Neural crest cell (in vitro differentiated cells): ENCODE measurements at places on chromosomes 7 and 10. TPM values are rescaled to one million over a fixed set of nuclear protein-coding genes. Genes with fewer than 3 reads are reported as not detected.

DNA sequence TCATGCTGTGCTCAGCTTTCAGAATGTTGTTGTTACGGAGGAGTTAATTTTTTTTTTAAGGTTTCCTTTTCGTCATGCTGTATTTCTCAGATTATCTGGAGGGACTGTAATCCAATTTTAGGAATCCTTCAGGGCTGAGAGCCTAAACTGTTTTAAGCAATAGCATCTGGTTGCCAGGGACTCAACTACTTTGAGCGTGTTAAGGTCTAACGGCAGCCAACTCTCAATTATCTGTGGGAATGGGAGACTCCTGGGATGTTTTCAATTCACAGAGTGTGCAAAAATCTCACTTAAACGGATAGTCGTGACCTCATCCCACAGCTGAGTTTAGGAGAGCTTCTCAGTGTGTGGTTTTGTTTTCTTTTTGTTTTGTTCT, 291.7 kb downstream of the AUTS2 start:
- DNase-seq, result no peak

The HELLS gene
- total RNA-seq, result 187 and 190 TPM in 2 replicates

- no peak for DNase-seq
Measured at GRCh38 chr10:93160829-93161228, 87.1 kb downstream of the CYP26A1 start.

The PBLD gene
- 5.0 TPM in 2 replicates for total RNA-seq

The MUC12 gene
- total RNA-seq, result 4.9 and 7.8 TPM in 2 replicates

GRCh38 chr10:7697426-7697825, 5.7 kb upstream of the ITIH2 start:
- no peak for DNase-seq

DNA sequence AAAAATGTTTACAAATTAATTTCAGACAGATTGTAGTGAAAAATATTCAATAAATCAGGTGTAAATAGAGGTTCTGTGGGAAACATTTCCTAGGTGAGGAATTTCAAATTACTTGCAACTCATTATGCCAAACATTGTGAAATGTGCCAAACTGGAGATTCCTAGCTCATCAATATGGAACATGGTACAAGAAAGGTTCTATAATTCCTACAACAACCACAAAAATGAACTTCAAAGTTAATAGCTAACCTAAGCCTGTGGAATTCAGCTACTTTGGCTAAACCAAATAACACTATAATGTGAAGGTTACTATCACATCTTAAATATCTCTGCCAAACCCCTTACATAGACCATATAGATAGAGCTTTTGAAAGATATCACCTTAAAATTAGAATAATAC, 223.3 kb upstream of the HGF start:
- DNase-seq, result no peak

GRCh38 chr10:129609551-129609950, 142.5 kb downstream of the MGMT start:
- no peak for DNase-seq

DNA sequence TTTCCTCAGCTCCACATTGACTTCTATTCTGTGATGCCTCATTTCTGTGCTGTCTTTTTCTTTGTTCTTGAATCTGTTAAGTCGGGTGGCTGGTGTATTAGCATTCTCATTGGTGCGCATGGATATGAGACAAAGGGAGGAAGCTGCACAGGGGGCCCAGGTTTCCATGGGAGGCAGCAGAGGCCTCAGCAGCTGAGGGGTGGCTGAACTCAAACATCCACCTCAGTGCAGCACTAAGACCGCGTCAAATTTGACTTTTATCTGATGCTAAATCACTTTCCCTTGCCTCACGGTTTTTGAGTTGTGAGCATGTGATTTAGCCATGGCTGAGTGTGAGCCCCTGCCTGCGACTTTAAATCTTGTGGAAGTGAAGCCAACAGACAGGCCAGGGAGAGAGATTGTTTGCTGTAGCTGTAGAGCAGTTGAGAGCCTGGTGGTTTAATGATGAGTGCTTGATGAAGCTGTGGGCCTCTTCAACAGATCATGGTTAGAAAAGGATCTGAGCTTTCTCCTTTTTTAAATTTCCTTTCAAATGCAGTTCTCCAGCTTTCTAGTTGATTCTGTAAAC, 193.3 kb upstream of the ZNF804B start:
- no peak for DNase-seq

- peak; percentile 22 for DNase-seq
Measured at GRCh38 chr10:22251751-22252223, 34.0 kb upstream of the EBLN1 start.

- DNase-seq, result no peak
Measured at GRCh38 chr10:30396293-30396692, 37.7 kb upstream of the MAP3K8 start.

DNA sequence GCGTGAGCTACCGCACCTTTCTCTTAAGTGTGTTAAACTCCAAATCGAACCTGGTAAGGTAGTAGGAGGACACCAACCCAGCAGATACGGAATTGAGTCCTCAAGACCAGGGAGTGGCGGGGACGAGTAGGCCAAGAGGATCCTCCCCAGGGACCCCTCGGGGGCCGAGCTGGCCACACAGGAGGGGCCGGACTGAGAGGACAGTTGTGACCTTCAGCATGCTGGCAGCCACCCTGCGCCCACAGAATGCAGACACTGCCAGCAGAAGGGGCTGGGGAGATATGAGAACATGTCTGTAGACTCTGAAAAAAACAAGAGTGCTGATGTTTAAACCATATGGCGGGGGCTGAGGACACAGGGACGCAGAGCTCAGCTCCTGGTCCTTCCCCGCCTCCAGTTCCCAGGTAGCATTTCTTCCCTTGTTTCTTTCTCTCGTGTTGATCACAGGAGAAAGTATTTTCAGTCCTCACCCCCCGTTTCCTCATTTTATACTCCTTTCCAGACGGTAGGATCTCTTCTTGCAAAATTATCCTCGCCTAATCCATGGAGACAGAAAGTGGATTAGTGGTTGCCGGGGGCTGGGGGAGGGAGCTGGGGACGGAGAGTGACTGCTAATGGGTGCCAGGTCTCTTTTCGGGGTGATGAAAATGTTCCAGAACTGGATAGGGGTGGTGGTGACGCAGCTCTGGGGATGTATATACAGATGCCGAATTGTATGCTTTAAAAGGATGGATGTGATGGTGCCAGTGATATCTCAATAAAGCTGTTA, 11.5 kb upstream of the UNCX start:
- DNase-seq, result no peak

DNA sequence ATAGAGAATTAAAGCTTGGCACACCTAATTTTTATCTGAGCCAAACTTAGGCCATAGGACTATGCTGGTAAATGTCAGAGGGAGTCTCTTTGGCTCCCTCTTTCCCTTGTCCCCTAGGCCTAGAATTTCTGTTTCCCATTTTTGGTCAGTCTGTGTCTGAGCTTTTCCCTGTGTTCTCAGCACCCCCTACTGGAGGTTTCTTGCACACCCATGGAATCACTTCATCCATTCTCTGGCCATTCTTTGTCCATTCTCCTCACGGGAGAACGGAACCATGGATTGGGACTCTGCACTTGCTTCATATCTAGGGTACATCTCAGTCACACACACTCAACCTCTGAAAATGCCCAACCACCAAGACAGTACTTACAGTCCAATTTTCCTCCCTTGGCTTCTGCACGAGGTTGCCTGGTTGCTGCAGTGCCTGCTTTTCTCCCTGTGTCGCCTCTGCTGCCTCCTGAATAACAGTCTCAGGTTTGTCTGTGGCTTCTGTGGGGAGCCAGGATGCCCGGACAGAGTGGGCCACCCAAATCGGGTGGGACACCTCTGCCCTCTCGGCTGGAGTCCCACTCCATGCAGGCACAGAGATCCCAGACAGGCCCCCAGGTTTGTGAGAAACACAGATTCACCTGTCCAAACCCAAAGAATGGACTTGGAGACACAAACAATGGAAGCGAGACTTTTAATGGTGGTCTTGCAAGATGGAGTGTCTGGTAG, 35.1 kb upstream of the DNAH11 start:
- DNase-seq, result peak; percentile 11

The LIPJ gene
- total RNA-seq, result not detected in 2 replicates

DNA sequence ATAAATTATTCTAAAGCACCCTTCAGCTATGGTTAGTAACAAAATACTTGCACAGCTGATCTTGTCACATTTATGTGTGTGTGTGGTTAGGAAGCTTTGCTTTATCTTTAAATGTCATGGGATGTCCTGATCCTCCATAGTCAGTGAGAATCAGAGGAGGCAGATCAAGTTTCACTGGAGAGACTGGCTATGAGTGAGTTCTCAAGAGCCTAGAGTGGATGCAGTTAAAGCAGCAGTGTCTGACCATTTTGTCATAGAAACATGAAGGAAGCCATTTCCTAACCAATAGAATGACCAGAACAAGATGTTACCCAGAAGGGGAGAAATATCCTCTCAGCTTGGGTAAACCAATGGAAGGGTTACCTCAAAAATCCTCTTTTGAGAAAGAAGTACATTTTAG, 207.2 kb upstream of the DKK1 start:
- DNase-seq, result no peak

- peak; percentile 45 for DNase-seq
Measured at GRCh38 chr10:102673819-102674511, 29.7 kb downstream of the TRIM8 start.

DNA sequence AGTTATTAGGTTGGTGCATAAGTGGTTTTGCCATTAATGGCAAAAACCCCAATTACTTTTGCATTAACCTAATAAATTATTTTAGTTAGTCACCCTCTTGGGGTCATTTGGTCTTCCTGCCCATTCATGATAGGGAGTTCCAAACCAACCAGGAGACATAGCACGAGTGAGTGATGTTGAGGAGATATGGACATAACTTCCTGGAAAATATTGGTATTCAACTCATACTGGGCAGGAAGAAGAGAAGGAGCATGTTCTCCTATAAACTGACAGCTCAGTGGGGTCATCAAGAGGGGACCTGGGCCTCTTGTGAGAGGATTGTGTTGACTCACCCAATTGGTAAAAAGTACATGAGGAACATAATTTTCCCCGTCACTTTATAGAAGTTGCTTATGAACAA, 23.7 kb downstream of the SPAG6 start:
- no peak for DNase-seq

The AKR1C1 gene
- total RNA-seq, result 3.7 and 5.7 TPM in 2 replicates

- DNase-seq, result no peak
Measured at GRCh38 chr7:140611641-140612040, 29.0 kb downstream of the DENND2A start.

- DNase-seq, result no peak
Measured at GRCh38 chr7:25319707-25320106, 91.4 kb upstream of the NPVF start.

GRCh38 chr7:50660040-50660829, 95.0 kb upstream of the DDC start:
- no peak for DNase-seq

DNA sequence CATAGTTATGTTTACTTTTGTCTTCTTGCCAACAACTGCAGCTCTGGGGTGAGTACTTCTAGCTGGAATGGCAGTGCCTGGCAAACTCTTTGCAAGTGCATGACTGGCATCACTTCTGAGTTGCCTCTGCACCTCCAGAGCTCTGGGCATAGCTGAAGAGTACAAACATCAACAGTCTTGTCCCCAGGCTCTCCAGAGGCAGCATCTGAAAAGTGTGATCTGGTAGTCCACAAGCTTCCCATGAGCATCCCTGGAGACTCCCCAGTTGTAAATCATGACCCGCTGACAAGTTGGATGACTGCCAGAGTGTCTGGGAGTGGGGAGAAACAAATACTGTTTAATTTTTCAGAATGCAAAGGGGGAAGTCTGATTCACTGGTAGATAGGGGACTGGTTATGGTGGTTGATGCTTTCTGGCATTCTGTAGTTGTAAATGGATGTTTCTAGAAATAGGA, 138.9 kb upstream of the CDK13 start:
- DNase-seq, result no peak

DNA sequence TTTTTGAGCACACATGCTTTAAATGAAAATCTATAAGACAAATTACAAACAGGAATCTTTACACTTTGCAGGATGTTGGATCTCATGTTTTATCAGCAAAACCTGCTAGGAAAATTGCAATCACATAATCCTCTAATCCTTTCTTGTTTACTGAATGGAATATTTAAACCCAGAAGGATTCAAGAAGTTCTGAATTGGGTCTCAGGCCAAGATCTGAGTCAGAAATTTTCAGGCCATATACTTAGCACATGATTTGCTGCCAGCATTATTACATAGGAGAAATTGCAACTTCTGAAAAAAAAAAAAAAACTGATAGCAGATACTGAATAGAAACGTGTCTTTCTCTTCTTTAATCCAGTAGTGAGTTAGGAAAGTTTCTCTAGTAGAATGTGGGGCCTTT, 1005.3 kb upstream of the POT1 start:
- no peak for DNase-seq

DNA sequence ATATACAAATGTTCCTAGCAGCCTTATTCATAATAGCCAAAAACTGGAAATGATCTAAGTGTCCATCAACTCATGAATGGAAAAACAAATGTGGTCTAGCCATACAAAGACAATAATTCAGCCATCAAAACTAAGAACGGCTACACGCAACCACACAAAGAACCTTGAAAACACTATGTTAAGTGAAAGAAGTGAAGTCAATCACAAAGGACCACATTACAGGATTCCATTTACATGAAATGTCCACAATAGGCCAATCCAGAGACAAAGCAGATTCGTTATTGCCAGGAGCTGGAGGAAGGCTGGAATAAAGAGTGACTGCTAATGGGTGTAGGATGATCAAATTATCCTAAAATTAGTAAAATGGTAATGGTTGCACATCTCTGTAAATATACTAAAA, 21.1 kb downstream of the MKRN1 start:
- no peak for DNase-seq

DNA sequence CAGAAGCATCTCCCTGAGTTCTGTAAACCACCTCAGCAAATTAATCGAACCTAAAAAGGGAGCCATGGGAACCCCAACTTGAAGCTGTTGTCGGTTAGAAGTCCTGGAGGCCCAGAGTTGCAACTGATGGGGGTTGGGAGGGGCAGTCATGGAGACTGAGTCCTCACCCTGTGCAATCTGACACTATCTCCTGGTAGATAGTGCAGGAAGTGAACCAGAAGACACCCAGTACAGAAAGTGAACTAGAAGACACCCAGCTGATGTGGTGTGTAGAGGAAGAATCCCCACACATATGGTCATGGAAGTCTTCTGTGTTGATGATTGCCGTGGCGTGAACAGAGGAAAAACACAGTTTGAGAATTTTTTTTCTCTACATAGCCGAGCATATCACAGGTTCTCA, 58.8 kb upstream of the SRRM3 start:
- DNase-seq, result no peak

DNA sequence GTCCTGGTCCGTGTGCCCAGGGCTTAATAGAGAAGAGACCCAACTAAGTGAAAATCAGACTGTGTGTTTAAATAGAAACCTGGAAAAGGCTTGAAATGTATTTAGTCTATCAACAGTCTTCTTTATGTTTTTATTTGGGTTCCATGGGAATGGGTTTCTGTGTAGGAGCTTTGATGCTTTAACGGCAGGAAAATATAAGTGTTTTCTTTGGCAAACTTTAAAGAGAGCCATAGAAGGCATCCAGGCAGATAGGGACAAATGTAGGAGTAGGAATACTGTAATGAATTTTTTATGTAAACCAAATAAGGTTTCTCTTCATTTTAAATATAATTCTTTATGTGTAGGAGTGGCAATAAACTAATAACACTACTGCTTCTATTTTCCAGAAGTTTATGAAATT, 989.0 kb downstream of the GATA3 start:
- DNase-seq, result no peak

GRCh38 chr7:147904219-147904576, 686.4 kb upstream of the C7orf33 start:
- no peak for DNase-seq

The CSTF2T gene
- total RNA-seq, result 34.0 and 35.3 TPM in 2 replicates
